ENCODE measurements at places on chromosomes 5 and 9.

- H3K36me3 ChIP-seq = no peaks in the 10 kb centered on the region
- H3K27me3 ChIP-seq = no peaks in the 10 kb centered on the region
Measured at GRCh38 chr5:93191035-93191817, 389.8 kb downstream of the NR2F1-AS1 start.

DNA sequence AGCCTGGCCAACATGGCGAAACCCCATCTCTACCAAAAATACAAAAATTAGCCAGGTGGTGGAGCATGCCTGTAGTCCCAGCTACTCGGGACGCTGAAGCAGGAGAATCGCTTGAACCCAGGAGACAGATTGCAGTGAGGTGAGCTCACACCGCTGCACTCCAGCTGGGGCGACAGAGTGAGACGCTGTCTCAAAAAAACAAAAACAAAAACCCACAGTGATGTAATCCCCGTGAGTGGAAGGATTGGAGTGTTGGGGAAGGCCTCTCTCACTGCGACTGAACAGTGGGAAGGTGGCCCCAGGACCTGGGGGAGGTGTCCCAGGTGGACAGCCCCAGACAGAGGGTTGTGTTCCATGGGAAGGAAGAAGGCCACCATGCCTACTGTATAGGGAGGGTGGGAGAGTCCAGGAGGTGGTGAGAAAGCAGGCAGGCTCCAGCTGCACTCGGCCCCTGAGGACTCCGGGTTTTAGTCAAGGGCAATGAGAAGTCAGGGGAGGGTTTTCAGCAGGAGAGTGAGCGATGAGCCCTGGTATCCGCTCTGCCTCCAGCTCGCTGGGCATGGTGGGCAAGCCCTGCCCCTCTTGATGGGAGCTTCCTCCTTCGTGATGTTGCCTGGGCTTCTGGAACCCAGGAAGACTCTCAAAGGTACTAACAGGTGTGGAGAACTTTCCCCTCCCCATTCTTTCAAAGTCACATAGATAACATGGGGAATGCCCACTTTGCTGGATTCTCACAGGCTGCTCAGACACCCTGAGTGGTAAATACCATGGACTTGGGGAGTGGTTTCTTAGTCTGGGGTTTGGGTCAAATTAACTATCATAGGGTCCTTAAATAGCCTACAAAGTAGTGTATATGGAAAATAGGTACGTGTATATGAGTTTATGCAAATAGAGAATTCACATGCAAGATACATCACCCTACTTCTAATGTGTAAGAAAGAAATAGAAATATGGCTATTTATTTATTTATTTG lies 74.7 kb downstream of the PPARGC1B start:
- H3K4me1 ChIP-seq = no peaks in the 10 kb centered on the region
- DNase-seq = no peak
- H3K27ac ChIP-seq = no peak overlapping the region
- no peak overlapping the region for H3K4me3 ChIP-seq

- DNase-seq = no peak
- no peak overlapping the region for H3K4me3 ChIP-seq
- H3K36me3 ChIP-seq = no peaks in the 10 kb centered on the region
- H3K27me3 ChIP-seq = no peaks in the 10 kb centered on the region
- H3K27ac ChIP-seq = no peak overlapping the region
- H3K4me1 ChIP-seq = no peaks in the 10 kb centered on the region
Measured at GRCh38 chr9:115167175-115167574, 49.2 kb upstream of the TNC start.

DNA sequence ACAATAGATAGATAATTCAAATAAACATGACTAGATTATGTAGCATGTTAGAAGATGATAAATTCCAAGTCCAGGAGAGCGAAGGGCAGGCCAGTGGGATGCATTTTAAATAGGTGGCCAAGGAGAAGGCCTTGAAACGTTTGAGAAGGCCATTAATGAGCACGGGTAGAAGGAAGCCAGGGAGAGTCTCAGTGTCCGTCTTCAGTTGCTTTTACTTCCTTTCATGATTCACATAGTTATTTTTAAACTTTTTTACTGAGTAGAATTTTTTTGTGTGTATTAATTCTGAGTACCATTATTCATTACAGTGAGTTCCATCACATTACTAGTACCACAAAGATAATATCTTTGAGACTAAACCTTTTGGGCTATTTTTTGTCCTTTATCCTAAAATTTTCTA lies 259.2 kb downstream of the ARRDC3 start:
- peaks cover 79% of the 10 kb centered on the region for H3K4me1 ChIP-seq
- no peak overlapping the region for H3K27ac ChIP-seq
- no peak for DNase-seq
- H3K27me3 ChIP-seq = no peaks in the 10 kb centered on the region

- H3K36me3 ChIP-seq = no peaks in the 10 kb centered on the region
- no peak overlapping the region for H3K4me3 ChIP-seq
- DNase-seq = no peak
- no peak overlapping the region for H3K27ac ChIP-seq
- H3K27me3 ChIP-seq = no peaks in the 10 kb centered on the region
Measured at GRCh38 chr5:33258553-33258952, 182.2 kb upstream of the TARS1 start.

DNA sequence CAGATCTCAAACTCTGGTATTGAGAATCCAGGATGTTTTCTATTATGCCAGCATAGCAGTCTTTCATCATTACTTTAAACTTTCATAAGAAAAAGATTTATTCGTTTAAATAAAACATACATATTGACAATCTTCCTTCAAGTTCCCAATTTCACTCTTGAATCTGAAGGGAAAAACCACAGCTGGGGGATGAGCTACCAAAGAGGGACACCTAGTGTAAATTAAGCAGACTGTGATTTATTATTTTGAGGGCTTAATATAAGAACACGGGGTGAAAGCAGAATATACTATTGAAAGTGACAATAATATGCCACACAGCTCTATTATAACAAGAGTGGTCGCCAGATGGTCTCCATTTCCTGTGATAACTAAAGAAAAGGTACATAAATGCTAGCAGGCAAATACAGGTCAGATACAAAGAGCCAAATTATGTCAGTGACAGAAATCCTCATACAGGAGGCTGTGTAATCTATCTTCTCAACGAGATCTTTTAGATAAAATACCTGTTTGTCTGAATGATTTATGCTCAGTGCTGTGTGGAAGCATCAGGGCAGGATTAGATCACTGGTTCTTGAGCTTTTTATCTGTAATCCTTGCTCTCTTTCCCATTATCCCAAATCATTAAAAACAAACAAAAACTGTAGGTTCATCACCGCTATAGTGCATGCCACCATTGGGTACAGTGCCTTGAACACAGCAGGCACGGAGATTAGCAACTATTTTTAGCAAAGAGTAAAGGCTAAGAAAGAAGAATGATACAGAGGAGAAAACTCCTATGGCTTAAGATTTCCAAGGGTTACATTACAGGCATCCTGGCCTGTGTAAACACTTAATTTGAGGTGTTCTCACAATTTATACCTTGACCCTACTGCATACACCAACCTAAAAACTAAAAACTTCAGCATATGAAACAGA lies 116.6 kb downstream of the DROSHA start:
- no peaks in the 10 kb centered on the region for H3K4me1 ChIP-seq
- no peak overlapping the region for H3K27ac ChIP-seq
- H3K36me3 ChIP-seq = peaks cover 16% of the 10 kb centered on the region
- DNase-seq = no peak
- no peaks in the 10 kb centered on the region for H3K27me3 ChIP-seq

DNA sequence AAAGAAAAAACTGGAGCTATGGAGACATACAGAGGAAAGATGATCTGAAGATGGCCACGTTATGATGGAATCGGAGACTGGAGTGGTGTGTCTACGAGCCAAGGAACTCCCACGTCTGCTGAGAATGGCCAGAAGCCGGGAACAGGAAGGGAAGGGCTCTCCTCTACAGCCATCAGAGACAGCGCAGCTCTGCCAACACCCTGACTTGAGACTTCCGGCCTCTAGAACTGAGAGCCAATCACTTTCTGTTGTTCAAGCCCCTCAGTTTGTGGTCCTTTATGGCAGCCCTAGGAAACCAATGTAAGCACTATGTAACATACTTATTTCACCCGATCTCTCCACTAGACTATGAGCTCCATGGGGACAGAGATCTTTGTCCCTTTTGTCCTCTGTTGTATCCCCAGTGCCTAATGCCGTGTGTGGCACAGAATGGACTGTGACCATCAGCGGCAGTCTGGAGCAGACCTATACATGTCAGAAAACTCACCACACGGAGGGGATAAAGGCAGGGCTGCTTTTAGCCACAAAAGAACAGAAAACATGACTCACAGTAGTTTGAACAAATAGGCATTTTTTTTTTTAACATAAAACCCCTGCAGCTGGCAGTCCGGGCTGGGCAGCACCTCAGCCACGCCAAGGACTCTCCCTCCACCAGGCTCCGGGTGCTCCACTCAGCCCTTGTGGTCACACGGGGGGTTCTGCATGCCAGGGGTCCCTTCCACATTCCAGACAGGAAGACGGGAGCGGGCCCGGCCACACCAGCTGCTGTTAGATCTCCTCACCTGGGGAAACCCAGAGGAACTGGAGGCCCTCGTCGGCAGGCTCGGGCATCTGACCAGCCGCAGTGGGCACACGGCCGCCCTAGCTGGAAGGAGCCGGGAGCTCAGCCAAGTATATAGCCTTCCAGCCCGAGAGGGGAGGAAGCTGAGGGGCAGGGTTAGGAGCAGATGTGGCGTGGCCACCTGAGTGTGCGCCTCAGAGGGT lies 16.1 kb upstream of the MXD3 start:
- peaks cover 5% of the 10 kb centered on the region for H3K4me1 ChIP-seq
- peaks cover 3% of the 10 kb centered on the region for H3K36me3 ChIP-seq
- peak; percentile 51 for DNase-seq
- H3K4me3 ChIP-seq = no peak overlapping the region
- no peaks in the 10 kb centered on the region for H3K27me3 ChIP-seq
- H3K27ac ChIP-seq = peak overlapping the region; percentile 41

- no peaks in the 10 kb centered on the region for H3K27me3 ChIP-seq
- no peaks in the 10 kb centered on the region for H3K4me1 ChIP-seq
- H3K4me3 ChIP-seq = no peak overlapping the region
- no peaks in the 10 kb centered on the region for H3K36me3 ChIP-seq
- H3K27ac ChIP-seq = no peak overlapping the region
Measured at GRCh38 chr5:113091622-113092021, 115.0 kb downstream of the DCP2 start.

GRCh38 chr9:38213631-38214299 lies 144.7 kb upstream of the SHB start:
- DNase-seq = no peak
- H3K36me3 ChIP-seq = no peaks in the 10 kb centered on the region
- no peak overlapping the region for H3K4me3 ChIP-seq
- H3K27ac ChIP-seq = no peak overlapping the region
- no peaks in the 10 kb centered on the region for H3K4me1 ChIP-seq
